NCI-H460 (cell line): ENCODE measurements at places on chromosomes 13 and 19.

GRCh38 chr13:111898956-111899713, 167.8 kb upstream of the SOX1 start:
- DNase-seq, result no peak

DNA sequence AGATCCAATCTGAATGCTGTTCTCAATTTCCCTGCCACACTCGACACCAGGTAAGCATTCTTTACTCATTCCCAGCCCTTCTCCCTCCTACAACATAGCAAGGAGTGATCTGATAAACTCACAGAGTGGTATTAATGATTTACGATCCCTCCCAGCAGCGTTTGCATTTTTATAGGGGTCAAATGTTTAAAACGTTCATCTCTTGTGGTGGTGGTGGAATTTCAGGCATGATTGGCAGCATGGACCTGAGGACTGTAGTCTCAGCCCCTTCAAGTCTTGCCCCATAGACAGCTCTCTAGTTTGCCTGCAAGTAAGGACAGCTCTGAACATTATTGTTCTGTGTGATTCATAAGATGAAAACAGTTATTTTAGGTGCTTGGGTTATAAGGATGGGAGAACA, 565.7 kb downstream of the EFNB2 start:
- DNase-seq, result no peak

DNA sequence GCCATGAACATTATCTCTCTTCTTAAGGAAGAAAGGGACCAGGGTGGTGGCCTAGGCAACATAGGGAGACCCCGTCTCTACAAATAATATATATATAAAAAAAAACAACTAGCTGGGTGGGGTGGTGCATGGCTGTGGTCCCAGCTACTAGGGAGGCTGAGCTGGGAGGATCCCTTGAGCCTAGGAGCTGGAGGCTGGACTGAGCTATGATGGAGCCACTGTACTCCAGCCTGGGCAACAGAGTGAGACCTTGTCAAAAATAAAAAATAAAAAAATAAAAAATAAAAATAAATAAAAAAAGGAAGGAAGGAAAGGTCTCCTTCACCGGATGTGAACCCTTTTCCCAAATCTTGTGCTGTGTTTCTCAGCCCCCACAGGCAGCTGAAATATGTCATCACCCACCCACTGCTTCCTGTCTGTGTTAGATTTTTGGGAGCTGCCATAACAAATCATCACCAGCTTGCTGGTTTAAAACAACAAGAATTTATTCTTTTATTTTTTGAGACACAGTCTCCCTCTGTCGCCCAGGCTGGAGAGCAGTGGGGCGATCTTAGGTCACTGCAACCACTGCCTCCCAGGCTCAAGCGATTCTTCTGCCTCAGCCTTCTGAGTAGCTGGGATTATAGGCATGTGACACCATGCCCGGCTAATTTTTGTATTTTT, 9.5 kb upstream of the TSPAN16 start:
- DNase-seq, result no peak

GRCh38 chr13:102900193-102900608, 54.4 kb downstream of the ERCC5 start:
- no peak for DNase-seq

DNA sequence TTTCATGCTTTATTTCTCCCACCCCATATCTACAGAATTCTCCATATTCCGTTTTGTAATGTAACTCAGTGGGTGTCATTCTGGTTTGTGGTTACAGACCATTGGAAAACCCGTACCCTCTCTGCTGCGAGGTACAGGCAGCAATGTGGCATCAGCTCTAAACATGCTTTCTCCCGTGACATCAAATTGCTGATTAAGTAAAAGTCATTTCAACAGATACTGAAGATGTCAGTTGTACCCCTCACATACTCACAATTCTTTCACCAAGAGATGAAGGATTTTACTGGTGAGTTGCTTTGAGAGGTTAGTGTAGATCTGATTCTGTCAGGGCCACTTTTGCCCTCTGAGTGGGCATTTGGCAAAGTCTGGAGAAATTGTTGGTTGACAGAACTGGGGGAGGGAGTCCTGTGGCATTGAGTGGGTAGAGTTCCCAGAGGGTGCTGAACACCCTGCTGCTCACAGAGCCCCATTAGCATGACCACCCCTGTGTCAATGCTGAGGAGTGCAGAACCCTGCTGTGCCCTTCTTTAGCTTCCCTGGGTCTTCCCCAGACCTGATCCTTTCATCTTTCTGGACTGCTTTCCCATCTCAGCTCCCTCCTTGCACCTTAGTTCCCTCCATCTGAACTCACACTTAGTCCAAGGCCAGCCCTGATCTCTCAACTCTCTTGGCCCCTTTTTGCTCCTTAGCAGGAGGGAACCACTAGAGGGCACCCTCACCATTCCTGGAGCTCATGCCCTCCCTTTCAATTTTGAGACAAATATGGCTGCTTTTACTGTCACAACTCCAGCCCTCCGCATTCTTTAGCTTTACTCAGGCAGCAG, 39.9 kb upstream of the CEACAM8 start:
- DNase-seq, result peak; percentile 2

DNA sequence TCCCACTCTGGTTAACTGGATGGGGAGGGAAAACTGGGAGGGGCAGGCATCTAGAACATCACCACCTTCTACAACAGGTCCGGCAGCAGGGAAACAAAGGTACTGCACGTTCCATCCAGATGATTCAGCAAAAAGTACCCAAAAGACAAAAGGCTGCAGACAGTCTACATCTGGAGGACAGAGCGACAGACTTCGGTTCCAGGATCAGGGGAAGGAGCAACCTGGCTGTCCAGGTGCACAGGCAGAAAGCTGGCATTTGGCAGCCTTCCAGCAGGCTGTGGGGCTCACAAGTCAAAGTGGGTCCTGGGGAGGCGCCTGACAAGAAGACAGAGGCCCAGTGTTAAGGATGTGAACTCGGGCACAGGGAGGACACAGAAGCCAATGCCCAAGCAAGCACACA, 202.9 kb downstream of the SUCLA2 start:
- no peak for DNase-seq

GRCh38 chr13:37488726-37489125, 109.8 kb downstream of the POSTN start:
- no peak for DNase-seq

DNA sequence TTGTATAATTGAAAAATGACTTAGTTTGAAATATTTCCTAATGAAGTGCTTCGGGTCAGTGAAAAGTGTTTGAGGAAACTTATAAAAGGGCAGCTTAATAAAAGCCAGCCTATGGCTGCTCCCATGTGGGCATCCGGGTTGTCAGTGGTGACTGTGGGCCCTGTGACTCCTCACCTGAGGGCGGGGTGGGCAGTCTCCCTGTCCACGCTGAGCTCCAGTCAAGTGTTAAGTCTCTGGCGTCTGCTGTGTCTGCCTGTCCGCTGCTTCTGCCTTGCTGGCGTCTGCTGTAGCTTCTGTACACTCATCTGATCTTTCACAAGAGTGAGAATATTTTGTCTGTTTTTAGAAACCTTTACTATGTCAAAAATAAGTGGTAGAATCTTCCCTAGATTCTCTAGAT, 7.1 kb downstream of the LAMP1 start:
- no peak for DNase-seq

DNA sequence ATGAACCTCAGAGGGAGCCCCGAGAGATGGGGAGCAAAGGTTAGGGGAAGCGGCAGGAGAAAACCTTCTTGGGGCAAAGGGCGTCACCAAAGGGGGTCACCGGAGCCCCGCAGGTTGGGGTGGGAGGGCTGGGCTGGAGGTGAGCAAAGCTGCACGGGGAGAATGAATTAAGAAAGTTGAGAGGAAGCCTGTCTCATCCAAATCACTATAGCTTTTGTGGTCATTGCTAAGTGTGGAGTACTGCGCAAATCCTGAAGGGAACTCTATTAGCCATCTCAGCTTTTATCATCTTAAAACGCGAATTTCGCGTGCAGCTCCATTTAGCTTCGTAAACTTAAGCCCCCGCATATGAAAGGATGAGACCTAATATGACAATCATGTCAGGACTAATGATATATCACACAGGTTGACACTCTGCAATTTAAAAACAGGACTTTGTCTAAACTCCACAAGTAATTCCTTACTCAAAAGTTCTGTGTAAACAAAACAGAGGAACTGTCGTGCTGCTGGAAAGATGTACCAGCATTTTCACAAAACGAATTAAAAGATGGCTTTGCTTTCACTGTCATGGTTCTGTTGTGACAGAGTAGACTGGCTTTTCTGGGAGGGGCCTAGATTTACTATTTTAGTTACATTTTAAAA, 631 bp downstream of the LACC1 start:
- no peak for DNase-seq

GRCh38 chr13:112078216-112078615, 11.3 kb downstream of the SOX1 start:
- no peak for DNase-seq

DNA sequence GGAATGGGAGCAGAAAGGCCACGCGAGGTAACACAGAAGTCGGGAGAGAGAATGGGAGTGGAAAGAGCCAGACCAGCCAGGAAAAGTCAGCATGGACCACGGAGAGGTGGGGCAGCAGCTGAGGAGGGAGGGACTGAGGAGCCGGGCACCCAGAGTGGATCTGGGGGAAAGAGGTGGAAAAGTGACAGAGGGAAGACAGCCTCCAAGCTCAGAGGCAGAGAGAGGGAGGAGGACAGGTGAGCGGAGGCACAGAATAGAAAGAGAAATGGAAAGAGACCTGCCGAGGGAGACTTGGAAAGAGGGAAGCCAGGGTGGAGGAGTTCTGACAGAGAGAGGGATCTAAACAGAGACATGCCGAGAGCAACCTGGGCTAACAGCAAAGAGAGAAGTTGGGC, 1.6 kb downstream of the GRIK5 start:
- DNase-seq, result no peak

DNA sequence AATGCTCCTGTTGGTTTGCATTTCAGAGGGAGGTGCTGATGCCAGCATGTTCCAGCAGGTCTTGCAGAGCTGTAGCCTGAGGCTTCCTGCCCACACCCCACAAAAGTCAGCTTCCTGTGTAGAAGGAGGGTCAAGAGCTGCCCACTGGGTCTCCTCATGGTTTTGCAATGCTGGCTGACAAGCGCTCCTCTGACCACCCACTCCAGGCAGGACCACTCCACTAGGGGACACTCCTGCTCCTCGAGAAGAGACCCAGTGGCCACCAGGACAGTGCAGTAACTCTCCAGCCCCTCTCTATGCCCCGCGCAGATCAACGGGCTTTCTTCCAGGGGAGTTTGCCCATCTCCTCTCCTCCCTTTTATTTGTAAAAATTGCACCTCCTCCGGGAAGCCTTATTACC, 72.9 kb upstream of the UQCRFS1 start:
- DNase-seq, result no peak

- no peak for DNase-seq
These were observed 3.9 kb downstream of the SLC25A41 start for GRCh38 chr19:6429419-6430221.

- no peak for DNase-seq
These were observed 43.1 kb downstream of the RASL11A start for GRCh38 chr13:27313770-27314169.

GRCh38 chr13:76854894-76855293, 31.3 kb downstream of the KCTD12 start:
- DNase-seq, result no peak

DNA sequence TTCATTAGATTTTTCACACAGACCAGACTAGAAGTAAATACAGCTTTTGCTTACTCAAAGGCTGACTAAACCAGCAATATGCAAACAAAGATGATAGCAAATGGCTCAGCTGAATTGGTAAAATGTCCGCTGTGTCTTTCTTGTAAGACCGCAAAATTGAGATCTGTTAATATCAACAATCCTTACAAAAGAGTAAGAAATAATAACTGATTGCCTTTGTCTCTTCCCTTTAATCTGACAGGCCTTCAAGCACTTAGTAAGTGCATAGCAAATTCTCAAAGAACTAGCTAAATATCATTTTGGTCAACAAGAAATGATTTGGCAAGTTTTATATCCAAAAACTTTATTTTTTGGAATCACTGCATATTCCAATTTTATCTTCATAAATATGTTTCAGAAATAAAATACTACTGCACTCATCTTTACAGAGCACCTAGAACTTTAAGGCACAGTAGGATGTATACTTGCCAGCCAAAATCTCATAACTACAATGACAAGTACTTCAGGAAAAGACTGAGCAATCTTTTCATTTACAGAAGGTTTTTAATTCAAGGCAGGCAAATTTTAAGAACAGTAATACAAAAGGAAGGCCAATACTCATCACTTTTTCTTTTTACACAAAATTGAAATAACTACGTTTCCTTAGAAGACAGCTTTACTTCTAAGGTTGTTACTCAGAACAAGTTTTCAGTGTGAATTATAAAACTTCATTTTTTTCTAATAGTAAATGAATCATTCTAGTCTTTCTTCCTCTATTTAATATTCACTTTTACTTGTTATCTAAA, 1.1 kb downstream of the ELF1 start:
- DNase-seq, result no peak

DNA sequence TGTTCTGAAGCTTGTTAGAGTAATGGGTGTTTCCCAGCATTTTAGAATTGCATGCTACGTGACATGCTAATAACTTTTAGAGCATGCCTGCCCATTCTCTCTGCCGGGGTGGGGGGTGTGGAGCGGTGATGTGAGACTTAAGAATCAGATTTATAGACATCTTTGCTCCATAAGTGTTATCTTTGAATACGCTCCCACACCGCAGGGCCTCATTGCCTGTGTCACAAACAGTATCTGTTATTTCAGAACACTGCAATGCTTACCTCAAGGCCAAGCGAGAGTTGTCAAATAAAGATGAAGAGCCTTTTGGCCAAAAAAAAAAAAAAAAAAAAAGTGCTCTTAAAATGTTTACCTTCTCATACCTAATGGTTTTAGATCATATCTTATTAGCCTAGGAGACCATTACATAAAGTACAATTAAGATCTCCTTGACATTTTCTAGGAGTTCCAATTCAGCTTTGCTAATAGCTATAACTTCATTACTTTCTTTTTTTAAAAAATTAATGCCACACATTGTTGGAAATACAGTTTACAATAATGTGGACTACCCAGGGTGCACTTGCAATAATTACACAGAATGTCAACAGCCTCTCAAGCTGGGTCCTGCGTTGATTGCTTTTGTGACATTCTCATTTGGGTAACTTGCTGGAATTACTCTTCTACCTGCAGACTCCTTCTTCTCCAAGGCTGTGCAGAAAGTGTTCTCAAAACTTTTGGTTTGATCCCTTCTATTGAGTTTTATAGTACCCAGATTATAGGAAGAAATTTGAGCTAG, 525.3 kb downstream of the KLF12 start:
- DNase-seq, result no peak

DNA sequence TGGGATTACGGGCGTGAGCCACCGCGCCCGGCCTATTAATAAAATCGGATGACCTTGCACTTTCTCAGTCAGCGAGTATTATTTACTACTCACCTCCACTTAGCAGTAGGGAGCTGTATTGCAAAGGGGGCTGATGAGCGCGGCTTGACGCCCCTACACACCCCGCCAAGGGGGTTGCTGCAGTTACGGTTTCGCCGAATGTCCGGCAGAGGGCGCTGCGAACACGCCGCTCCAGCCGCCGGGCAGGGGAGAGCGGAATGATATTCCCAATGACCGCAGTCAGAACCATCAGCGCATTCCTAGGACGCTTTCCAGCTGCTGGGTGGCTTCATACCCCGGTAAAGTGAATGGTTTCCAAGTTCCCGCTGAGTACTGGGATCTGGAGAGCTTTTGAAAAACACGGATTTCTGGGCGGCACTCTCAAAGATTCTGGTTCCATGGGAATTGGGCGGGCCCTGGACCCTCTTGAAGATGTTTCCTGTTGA, 30.0 kb upstream of the TPT1 start:
- DNase-seq, result peak; percentile 35

GRCh38 chr19:12546903-12547302, 4.4 kb downstream of the ZNF564 start:
- DNase-seq, result no peak
